ENCODE measurements at places on chromosomes 16 and 17.

DNA sequence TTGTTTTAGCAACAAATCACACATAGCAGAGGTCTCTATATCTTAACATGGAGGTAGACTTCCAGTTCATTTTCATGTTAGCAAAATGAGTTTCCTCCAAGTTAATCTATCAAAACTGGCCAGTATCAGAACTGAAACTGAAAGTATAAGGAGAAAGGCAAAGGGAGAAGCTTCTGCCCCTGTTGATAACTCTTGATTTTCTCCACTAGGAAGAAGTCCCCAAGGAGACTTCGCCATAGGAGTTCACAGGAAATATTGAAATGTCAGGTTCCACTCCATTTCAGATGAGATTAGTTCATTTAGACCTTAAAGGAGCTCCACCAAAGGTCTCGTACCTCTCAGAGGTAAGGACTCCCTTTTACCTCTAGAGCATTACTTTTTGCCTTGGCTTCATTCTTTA lies 1.2 kb upstream of the OGFOD3 start:
- H3K27me3 ChIP-seq = no peaks in the 10 kb centered on the region
- H3K27ac ChIP-seq = no peak overlapping the region
- DNase-seq = no peak
- no peak overlapping the region for H3K4me3 ChIP-seq
- peaks cover 4% of the 10 kb centered on the region for H3K4me1 ChIP-seq

- H3K27ac ChIP-seq = no peak overlapping the region
- DNase-seq = no peak
- no peak overlapping the region for H3K4me3 ChIP-seq
- no peaks in the 10 kb centered on the region for H3K36me3 ChIP-seq
- no peaks in the 10 kb centered on the region for H3K27me3 ChIP-seq
Observed at GRCh38 chr16:9625122-9625521, 533.7 kb downstream of the HAPSTR1 start.

DNA sequence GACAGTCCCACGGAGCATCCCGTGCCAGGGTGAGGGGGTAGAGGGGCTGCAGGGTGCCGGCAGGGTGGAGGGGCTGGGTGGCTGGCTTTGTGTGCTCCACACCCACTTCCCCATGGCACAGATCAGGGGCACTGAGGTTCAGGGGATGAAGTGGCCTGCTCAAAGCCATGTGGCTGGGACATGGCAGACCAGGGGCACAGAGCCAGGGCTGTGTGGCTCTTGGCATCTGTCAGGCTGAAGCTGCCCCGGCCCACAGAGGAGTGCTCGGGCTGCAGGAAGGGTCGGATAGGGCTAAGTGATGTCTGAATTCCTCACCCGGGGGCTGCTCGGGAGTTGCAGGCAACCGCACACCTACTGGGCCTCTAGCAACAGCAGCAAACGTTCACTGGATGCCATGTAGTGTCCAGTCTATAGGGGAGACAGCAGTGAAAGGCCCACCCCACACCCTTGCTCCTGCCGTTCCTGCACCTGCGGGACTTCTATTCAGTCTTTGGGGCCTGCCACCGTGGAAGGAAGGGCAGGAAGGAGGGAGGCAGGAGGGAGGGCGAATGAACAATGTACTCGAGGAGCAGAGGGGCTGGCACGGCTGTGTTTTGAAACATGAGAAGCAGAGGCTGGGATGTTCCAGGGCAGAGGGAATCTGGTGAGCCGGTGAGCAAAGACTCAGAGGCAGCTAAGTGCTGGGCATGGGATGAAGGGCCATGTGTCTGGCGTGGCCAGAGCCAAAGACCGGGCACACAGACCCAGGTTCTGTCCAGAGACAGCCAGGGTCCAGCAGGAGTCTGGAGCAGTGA lies 15.1 kb downstream of the SLC5A10 start:
- H3K4me1 ChIP-seq = peaks cover 32% of the 10 kb centered on the region
- peak overlapping the region; percentile 84 for H3K27ac ChIP-seq
- no peak overlapping the region for H3K4me3 ChIP-seq
- peak; percentile 68 for DNase-seq
- no peaks in the 10 kb centered on the region for H3K27me3 ChIP-seq
- no peaks in the 10 kb centered on the region for H3K36me3 ChIP-seq

DNA sequence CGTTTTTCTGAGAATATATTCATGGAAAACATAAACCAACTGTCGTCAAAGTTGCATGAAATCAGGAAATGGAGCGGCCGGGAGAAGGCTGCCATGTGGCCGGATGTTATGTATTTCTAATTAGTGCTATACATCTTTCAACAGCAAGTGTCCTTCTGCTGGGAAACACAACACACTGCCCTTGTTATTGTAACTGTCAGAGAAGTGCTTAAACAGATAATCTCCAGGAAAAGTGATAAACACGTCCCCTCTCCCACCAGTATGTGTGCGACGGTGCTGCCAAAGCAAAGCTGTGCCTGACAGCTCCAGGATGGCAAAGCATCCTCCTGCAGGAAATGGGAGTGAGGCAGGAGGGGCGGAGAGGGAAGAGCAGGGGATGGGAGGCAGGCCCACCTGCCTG lies 111.8 kb downstream of the SMG6 start:
- H3K27ac ChIP-seq = peak overlapping the region; percentile 16
- peaks cover under 1% of the 10 kb centered on the region for H3K36me3 ChIP-seq

- no peak overlapping the region for H3K4me3 ChIP-seq
- H3K36me3 ChIP-seq = no peaks in the 10 kb centered on the region
- DNase-seq = no peak
- no peak overlapping the region for H3K27ac ChIP-seq
Observed at GRCh38 chr16:87319997-87320491, 2.9 kb upstream of the C16orf95 start.

DNA sequence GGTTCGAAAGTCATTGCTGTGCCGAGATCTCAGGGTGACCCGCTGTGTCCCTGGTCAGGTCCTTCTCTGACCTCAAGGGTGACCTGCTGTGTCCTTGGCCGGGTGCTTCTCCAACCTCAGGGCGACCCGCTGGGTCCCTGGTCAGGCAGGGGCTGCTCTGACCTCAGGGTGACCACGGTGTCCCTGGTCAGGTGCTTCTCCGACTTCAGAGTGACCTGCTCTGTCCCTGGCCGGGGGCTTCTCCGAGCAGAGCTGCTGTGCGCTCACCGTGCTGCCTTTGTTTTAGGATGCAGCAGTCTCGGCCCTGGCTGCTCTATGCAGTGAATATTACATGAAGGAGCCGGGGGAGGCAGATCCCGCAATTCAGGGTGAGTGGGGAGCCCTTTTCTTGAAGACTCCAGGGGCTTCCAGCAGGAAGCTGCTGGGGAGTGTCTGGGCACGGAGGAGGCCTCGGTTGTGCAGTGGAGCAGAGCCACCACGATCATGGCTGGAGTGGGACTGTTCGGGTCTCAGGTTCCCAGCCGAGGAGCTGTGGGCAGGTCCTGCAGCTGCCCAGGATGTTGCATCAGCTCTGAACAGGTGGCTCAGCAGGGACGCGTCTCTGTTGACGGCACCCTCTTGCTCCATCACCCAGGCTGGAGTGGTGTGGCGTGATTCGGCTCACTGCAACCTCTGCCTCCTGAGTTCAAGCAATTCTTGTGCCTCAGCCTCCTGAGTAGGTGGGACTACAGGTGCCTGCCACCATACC lies 83.7 kb upstream of the ZNF750 start:
- no peak overlapping the region for H3K4me3 ChIP-seq
- DNase-seq = no peak
- no peaks in the 10 kb centered on the region for H3K27me3 ChIP-seq
- H3K27ac ChIP-seq = no peak overlapping the region
- H3K4me1 ChIP-seq = no peaks in the 10 kb centered on the region
- H3K36me3 ChIP-seq = peaks cover 7% of the 10 kb centered on the region

- H3K4me3 ChIP-seq = peak overlapping the region; percentile 93
- H3K27ac ChIP-seq = peak overlapping the region; percentile 81
- peaks cover 11% of the 10 kb centered on the region for H3K4me1 ChIP-seq
- no peak for DNase-seq
Observed at GRCh38 chr17:80145076-80146075, 1.6 kb downstream of the EIF4A3 start.

GRCh38 chr17:57518587-57519581 lies 226.2 kb downstream of the CCDC182 start:
- H3K36me3 ChIP-seq = no peaks in the 10 kb centered on the region
- H3K4me3 ChIP-seq = no peak overlapping the region
- peak; percentile 92 for DNase-seq
- peak overlapping the region; percentile 84 for H3K27ac ChIP-seq
- H3K4me1 ChIP-seq = peaks cover 59% of the 10 kb centered on the region
- H3K27me3 ChIP-seq = no peaks in the 10 kb centered on the region

GRCh38 chr16:16048904-16049582 lies 99.6 kb downstream of the ABCC1 start:
- DNase-seq = no peak
- H3K27me3 ChIP-seq = no peaks in the 10 kb centered on the region
- no peak overlapping the region for H3K27ac ChIP-seq

DNA sequence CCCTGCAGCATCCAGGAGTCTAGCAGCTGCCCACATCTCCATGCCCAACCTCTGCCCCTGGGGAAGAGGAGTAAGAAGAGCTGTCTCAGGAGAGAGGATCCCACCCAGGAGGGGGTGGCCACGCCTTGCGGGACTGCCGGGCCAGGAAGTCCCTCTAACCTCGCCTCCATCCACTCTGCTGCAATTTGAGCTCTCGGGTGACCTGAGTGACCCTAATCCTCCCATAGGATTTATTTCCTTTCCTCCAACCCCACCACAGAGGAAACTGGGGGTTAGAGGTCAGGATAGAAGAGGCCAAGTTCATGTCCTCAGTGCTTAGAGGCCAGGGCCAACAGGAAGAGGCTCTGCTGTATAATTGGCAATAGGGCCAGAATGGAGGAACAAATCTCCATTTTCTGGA lies 22.6 kb upstream of the NGFR start:
- DNase-seq = no peak
- H3K4me1 ChIP-seq = peaks cover 21% of the 10 kb centered on the region
- no peaks in the 10 kb centered on the region for H3K36me3 ChIP-seq
- peaks cover 23% of the 10 kb centered on the region for H3K27me3 ChIP-seq

GRCh38 chr17:60630352-60630751 lies 30.4 kb downstream of the PPM1D start:
- H3K27ac ChIP-seq = no peak overlapping the region
- H3K4me1 ChIP-seq = no peaks in the 10 kb centered on the region
- peak; percentile 63 for DNase-seq
- H3K36me3 ChIP-seq = peaks cover 2% of the 10 kb centered on the region
- H3K27me3 ChIP-seq = no peaks in the 10 kb centered on the region
- no peak overlapping the region for H3K4me3 ChIP-seq

- DNase-seq = peak; percentile 90
- H3K36me3 ChIP-seq = no peaks in the 10 kb centered on the region
- peak within 1 kb of the TSS; percentile 88 for H3K4me3 ChIP-seq
- no peaks in the 10 kb centered on the region for H3K27me3 ChIP-seq
- peak within 1 kb of the TSS; percentile 99 for H3K27ac ChIP-seq
Observed at GRCh38 chr16:67562526-67562917, at the start of gene CTCF. Gene CTCF, plus strand, starts transcription at chr16:67562526. Its CDS starts 48,307 bp downstream, at chr16:67610833.

- peak overlapping the region; percentile 96 for H3K4me3 ChIP-seq
- peaks cover 25% of the 10 kb centered on the region for H3K27me3 ChIP-seq
- no peaks in the 10 kb centered on the region for H3K36me3 ChIP-seq
- H3K27ac ChIP-seq = peak overlapping the region; percentile 79
- peaks cover 8% of the 10 kb centered on the region for H3K4me1 ChIP-seq
Observed at GRCh38 chr16:84144209-84144858, 643 bp downstream of the HSDL1 start.

GRCh38 chr17:30380643-30381339 lies 2.1 kb downstream of the CPD start:
- DNase-seq = no peak
- no peak overlapping the region for H3K27ac ChIP-seq
- no peaks in the 10 kb centered on the region for H3K27me3 ChIP-seq
- H3K4me3 ChIP-seq = peak overlapping the region; percentile 93
- H3K36me3 ChIP-seq = peaks cover 5% of the 10 kb centered on the region
- H3K4me1 ChIP-seq = peaks cover 39% of the 10 kb centered on the region

- no peak overlapping the region for H3K27ac ChIP-seq
- H3K36me3 ChIP-seq = no peaks in the 10 kb centered on the region
- no peak overlapping the region for H3K4me3 ChIP-seq
- peaks cover 5% of the 10 kb centered on the region for H3K4me1 ChIP-seq
- no peak for DNase-seq
- H3K27me3 ChIP-seq = peaks cover 10% of the 10 kb centered on the region
Observed at GRCh38 chr16:2480948-2481347, 6.0 kb downstream of the TBC1D24 start.

GRCh38 chr16:12245921-12246720 lies 269.6 kb downstream of the SNX29 start:
- H3K4me1 ChIP-seq = no peaks in the 10 kb centered on the region
- no peak overlapping the region for H3K4me3 ChIP-seq
- no peaks in the 10 kb centered on the region for H3K36me3 ChIP-seq
- no peak overlapping the region for H3K27ac ChIP-seq

GRCh38 chr16:82440336-82440735 lies 186.4 kb upstream of the CDH13 start:
- peaks cover 36% of the 10 kb centered on the region for H3K27me3 ChIP-seq
- H3K4me3 ChIP-seq = no peak overlapping the region
- H3K4me1 ChIP-seq = no peaks in the 10 kb centered on the region

- H3K4me1 ChIP-seq = no peaks in the 10 kb centered on the region
- H3K27ac ChIP-seq = no peak overlapping the region
- H3K4me3 ChIP-seq = no peak overlapping the region
- no peak for DNase-seq
Observed at GRCh38 chr17:39562976-39563375, 44.7 kb downstream of the NEUROD2 start.

DNA sequence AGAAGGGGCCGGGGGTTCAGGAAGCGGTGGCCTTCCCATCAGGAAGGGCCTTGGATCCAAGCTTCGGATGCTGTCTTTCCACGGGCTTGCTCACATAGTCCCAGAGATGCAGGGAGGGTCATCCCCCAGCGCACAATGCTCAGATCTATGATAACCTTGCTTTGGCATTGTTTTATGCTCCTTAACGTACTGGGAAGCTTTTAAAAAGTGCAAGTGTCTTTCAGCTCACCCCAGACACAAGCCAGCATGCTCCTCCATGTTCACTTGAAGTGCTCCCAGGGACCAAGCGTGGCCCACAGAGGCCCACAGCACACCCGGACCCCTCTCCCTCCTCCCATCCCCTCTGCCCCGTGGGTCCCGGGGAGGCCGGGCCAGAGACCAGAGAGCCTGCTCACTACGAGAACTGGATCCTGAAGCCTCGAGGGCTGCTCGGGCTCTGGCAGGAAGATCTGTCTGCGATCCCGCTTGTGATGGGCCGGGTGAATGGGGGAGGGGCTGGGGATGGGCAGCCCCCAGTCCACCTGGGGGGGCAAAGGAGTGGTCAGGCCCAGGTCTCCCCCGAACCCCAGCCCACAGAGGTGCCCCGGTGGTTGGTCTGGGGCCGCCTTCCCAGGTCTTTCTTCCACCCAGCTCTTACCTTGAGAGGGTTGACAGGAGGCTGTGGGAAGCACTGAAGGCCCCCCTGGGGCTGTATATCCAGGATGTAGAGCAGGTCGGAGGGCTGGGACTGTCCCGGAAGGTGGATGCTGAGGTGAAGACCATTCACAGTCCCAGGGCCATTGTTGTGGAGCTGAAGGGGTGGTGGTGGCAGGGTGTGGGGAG lies 11.8 kb upstream of the FAM171A2 start:
- no peaks in the 10 kb centered on the region for H3K4me1 ChIP-seq
- DNase-seq = no peak
- no peak overlapping the region for H3K4me3 ChIP-seq
- H3K36me3 ChIP-seq = no peaks in the 10 kb centered on the region
- no peak overlapping the region for H3K27ac ChIP-seq

GRCh38 chr16:78639775-78640174 lies 540.3 kb downstream of the WWOX start:
- no peak for DNase-seq
- no peak overlapping the region for H3K4me3 ChIP-seq
- H3K4me1 ChIP-seq = peaks cover 4% of the 10 kb centered on the region
- no peaks in the 10 kb centered on the region for H3K36me3 ChIP-seq

GRCh38 chr17:47286198-47286914 lies 32.7 kb downstream of the ITGB3 start:
- DNase-seq = no peak
- no peak overlapping the region for H3K27ac ChIP-seq
- no peak overlapping the region for H3K4me3 ChIP-seq
- no peaks in the 10 kb centered on the region for H3K27me3 ChIP-seq

Measured in cardiac muscle cell (in vitro differentiated cells and primary cell).